CD4-positive, alpha-beta T cell treated with Interleukin-6 at 100 ng/mL for 8 hours (primary cell): ENCODE measurements at places on chromosomes 12 and 14.

DNA sequence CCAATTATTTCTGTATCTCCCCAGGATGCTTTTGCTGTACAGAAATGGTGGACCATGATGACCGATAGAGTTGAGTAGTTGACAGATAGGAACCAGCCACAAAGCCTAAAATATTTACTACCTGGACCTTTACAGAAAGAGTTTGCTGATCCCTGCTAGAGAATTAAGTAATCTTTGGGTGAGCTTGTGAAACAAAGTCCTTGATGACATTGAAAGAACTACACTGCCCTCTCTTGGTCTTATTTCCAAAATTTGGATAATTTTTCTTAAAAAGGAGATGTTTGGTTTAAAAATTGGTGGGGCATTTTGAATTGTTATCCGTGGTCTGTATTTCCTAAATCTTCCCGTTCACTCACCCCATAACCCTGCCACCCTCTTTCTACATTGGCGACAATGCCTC, 13.7 kb upstream of the TCTN1 start:
- DNase-seq, result peak; percentile 60

- DNase-seq, result no peak
Observed at GRCh38 chr14:92917956-92918355, 5.0 kb upstream of the CHGA start.

- DNase-seq, result no peak
Observed at GRCh38 chr14:94998685-94999084, 158.6 kb downstream of the DICER1 start.

DNA sequence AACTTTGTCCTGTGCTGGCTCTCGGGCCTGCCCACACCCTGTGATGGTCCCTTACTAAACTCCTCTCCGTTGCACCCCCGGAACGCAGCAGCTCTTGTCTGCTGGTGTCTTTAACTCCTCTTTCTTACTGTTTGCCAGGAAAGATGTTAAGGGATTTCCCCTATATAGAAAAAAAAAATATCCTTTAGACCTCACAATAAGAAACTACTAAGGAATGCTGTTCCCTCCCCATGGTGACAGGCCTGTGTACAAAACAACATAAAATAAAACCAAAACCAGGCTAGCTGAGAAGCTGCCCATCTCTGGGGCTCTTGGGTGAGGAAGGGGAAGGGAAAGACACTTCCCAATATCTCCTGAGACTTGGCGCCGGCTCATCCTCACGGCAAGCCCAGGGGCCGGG, 95.4 kb downstream of the CHGA start:
- DNase-seq, result no peak

- DNase-seq, result no peak
Observed at GRCh38 chr12:95227818-95228356, 10.3 kb downstream of the VEZT start.

GRCh38 chr12:40202095-40203059, 22.4 kb upstream of the LRRK2 start:
- DNase-seq, result no peak

DNA sequence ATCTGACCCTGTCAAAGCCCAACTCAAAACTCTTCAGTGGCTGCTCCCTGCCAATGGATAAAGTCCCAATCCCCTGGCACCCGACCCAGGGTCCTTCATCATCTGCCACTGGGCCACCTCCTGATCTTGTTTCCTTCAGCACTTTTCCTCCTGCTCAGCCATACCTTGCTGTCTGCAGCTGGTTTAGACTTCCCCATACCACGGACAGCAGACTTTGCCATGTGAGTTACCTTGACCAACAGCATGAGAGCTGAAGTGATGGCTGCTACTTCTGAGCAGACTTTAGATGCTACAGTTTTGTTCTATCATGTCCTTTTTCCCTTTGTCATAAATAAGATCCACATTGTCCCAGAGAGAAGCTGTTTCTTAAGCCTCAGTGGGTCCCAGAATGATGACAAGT, 33.3 kb upstream of the STON2 start:
- DNase-seq, result no peak

- DNase-seq, result no peak
Observed at GRCh38 chr12:24227551-24227950, 278.1 kb upstream of the SOX5 start.
